ENCODE measurements at places on chromosomes 4 and X.

GRCh38 chrX:150364347-150365050, 1.4 kb downstream of the MAMLD1 start:
- DNase-seq = no peak

- DNase-seq = no peak
Measured at GRCh38 chrX:24243188-24243587, 70.7 kb downstream of the SUPT20HL2 start.

- DNase-seq = no peak
Measured at GRCh38 chr4:41041551-41041950, 172.8 kb downstream of the APBB2 start.

DNA sequence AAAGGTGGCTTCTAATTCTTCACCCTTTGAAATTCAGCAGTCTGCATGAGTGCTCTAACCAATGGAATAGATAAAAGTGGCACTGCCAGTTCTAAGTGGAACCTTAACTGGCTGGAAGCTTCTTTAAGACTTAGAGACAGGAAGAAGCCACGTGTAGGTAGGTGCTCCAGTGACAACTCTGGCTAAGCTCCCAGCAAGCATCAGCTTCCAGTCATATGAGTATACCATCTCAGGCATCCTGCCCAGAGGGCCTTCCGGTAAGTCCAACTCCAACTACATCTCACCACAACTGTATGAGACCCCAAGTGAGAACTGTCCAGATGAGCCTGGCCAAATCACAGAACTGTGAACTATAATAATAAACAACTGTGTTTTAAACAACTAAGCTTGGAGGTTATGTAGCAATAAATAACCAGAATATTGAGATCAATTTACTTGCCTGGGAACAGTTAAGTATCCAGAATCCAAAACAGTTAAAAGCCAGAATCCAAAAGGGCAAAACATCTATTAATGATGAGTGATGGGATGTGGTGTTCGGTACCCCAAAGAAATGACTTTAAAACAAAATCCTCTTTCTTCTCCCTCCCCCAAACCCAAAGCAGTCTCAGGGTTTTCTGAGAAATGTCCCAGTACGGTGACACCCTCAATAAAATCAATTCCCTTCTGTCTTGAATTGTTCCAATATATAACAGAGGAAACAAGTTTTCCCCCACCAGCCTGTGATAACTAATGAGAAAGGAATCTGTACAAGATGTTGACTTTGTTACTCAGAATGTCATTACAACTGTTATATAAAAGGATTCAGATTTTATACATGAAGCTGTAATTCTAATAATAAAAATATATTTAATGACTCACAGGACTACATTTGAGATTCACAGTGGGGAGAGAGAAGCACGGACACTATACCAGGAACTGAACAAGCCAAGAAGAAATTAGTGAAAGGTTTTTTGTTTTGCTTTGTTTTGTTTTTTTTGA, 4.2 kb downstream of the TSPAN5 start:
- no peak for DNase-seq

DNA sequence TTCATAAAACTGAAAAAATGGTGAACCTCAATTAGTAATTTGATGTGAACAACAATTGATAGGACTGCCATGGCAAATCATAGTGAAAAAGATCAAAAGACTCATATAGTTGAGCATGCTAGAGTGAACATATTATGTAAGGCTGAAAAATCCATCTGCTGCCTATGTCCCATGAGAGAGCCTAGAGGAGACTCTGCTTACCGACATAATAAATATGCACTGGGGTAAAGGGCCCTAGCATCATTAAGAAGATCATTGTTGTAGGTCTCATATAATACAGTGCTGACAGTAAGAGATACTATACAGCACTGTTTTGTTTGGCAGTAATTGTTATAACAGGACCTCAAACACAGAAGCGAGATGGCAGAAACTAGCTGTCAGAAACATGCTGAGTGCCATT, 229.0 kb downstream of the PABPC4L start:
- DNase-seq = no peak

DNA sequence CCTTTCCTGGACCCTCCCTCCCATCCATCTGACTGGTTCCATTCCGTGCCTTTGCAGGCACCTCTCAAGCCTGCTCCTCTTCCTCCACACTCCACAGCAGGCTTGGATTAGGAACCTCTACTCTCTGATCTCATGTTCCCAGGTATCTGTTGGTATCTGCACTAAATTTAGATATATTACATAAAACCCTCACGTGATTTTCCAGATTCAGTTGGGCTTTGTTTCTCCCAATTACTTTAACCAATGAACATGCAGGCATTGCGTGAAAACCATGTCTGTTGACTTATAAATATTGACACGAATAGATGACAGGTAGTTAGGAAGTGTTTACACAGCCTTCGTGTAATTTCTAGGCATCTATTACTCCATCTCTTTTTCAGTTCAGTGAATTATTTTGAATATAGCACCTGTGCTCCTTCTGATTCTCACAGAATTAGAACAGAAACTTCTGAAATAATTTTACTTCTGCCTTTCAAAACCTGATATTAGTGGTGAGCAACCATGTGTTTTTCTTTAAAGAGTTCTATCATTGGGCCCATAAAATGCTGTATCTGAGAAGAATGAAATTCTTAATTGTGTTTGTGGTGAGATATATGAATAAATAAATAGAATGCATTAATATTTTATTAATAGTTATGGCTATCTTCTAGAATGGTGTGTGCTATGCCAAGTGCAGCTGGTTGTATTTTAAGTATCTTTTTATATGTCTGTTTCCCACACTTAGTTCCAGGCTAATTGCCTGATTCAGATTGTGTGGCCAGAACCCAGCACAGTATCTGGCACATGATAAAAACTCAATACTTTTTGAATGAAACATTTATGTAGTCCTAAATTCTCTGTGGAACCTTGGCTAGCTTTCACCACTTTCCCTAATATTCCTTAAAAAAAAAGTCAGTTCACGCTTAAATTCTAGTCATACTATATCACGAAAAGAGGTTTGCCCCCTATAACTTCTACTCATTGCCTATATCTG, 304.8 kb downstream of the QDPR start:
- DNase-seq = no peak

DNA sequence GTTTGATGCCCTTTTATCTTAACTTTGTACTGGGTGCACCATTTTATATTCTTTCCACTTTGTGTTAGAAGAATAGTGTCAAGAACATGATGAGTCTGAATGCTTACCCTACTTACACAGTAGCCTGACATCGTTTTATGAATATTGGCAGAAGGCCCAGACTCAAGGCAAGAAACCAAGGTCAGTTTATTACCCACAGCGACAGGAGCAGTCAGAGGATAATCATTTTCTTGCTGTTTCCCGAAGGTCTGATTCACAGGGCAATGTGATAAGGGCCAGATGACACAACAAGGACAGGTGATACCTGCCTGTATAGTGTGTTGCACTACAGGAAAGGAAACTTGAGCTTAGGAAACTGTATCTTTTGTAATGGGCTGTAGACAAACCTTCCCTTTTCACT, 417.4 kb downstream of the SPOCK3 start:
- DNase-seq = no peak

GRCh38 chr4:31086756-31087330, 366.7 kb downstream of the PCDH7 start:
- DNase-seq = no peak

- DNase-seq = no peak
Measured at GRCh38 chrX:72043636-72044035, 88.1 kb downstream of the RTL5 start.

- no peak for DNase-seq
Measured at GRCh38 chrX:337331-337831, 18.8 kb upstream of the GTPBP6 start.

DNA sequence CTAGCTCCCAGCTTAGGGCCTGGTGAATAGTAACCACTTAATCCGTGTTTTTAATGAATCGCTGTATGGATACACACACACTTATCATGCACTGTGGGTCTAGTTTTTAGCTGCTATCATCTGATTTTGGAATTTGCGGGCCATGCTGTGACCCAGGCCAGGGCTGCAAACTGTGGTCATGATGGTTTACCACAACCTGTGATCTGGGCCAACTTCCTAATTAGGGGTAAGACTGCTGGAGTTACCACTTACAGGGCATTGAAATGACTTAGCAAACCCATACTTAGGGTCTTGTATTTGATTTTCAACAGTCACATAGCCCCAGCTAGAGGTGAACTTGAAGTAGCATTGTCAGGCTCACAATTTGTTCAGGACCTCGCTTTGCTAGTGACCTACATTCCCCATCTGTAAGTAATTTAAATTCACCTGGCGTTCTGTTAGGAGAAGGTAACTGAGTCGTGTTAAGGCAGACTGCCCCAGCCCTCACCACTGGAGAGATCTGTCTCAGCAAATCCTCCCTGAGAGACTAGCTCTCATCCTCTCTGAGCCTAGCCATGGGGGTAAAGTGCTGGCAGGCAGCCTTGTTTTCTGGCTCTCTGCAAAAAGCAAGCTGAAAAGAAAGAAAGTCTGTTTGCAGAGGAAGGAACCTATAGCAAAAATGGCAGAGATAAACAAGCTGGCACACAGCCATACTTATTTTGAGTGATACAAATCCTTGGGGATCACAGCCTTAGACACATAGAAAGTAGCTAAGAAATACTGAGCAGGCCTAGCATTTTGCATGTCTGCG, 33.8 kb upstream of the EGFL6 start:
- no peak for DNase-seq

DNA sequence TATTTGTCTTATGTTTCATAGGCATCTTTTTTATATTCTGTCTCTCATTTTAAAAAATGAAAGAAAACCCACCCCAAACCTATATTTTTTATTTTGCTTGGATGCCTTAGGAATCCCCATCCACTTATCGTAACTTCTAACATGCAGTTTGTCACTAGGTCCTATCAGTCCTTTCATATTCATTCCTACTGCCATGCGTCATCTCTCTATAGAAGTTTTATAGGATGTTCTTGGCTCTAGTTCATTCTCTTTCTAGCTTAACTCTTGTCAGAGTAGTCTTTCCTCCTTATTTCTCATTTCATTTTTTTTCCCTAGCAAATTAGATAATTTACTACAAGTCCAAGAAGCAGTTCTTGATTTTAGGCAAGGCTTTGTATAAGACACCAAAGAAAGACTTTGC, 92.7 kb downstream of the LARP1B start:
- no peak for DNase-seq

- DNase-seq = no peak
Measured at GRCh38 chr4:156992943-156993342, 21.3 kb upstream of the PDGFC start.

DNA sequence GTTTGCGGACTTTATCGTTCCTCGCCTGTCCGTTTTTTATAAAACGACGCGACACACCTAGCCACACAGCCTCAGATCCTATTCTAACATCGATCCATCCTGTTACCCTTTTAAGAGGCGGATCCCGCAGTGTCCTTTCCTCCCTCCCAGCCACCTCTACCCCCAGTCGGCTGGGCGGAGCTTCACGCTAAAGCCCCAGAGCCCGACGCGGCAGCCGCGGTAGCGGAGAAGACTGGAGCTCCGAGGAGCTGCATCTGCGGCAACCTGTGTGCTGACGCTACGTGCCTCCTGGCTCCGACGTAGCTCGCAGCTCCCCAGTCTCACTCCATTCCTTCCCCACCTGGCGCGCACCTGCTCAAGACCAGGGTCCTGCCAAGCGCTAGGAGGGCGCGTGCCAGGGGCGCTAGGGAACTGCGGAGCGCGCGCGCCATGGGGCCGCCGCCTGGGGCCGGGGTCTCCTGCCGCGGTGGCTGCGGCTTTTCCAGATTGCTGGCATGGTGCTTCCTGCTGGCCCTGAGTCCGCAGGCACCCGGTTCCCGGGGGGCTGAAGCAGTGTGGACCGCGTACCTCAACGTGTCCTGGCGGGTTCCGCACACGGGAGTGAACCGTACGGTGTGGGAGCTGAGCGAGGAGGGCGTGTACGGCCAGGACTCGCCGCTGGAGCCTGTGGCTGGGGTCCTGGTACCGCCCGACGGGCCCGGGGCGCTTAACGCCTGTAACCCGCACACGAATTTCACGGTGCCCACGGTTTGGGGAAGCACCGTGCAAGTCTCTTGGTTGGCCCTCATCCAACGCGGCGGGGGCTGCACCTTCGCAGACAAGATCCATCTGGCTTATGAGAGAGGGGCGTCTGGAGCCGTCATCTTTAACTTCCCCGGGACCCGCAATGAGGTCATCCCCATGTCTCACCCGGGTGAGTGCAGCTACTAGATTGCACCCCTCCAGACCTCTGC, at the start of gene RNF128:
Gene RNF128 (plus strand): TSS at position 217 of the 953 bp plus-strand sequence. CDS start 213 bp downstream, at position 430.
- no peak for DNase-seq

- no peak for DNase-seq
Measured at GRCh38 chr4:183838987-183839712, 66.0 kb upstream of the STOX2 start.

- DNase-seq = no peak
Measured at GRCh38 chrX:24990535-24990934, 25.2 kb downstream of the ARX start.

DNA sequence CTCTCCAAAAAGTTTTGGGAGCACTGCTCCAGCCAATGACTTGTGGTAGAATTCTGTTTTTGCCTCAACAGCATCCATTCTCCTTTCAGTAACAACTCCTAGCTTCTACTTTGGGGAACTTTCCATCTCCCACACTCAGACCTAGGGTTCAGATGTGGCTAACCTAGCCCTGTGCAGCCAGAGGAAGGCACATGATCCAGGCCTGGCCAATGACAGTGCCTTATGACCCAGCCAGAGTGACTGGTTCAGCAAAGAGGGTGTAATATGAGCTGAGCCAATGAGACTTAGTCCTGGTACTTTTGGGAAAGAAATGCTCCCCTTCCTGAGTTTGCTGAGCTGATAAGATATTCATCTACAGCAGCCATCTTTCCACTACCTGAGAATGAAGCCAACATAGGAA, 5.4 kb upstream of the USP46 start:
- no peak for DNase-seq

DNA sequence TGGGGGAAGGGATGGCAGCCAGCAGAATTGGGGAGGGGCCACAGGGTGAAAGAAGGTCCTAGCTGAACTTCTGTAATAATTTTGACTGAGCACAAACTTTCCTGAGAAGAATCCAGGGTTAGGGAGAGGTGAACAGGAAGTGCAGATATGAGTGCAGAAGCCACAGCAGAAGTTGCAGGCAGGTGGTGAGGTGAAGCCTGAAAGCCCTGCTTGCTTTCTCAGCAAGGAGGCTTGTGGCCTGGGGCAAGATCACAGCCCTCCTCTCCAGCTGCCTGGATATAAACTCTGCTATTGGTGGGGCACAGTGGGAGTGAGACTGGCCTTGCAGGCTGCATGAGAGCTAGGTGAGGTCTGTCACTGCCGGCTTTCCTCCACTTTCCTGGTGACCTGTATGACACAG, 44.1 kb upstream of the UPRT start:
- DNase-seq = no peak

DNA sequence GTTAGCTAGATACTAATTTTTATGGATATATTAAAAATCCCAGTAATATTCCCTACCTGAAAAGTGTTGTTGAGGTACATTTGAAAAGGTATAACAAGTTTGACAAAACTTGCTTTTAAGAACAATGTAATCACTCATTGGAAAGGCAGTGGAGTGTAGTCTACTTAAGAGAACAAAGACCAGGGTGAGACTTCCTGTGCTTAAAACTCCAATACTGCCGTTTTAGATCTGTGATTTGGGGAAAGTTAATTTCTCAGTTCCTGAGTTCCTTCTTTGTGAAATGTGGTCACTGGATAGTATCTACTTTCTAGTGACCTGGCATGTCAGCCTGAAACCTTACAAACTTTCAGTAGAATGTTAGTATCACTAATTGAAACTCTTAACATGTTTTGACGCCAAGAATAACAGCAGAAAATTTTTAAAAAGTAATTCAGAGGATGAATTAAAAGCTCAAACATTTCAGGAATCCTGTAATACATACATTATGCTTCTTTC, 56.8 kb downstream of the PCDH7 start:
- no peak for DNase-seq
